ENCODE measurements at places on chromosomes 11 and 22.
A peak's percentile ranks its signal among the peaks of the same experiment; 100 is the strongest.

GRCh38 chr11:76803023-76803422 lies 19.9 kb downstream of the TSKU start:
- no peak for DNase-seq

GRCh38 chr11:120306519-120307242 lies 18.4 kb upstream of the TLCD5 start:
- no peak for DNase-seq

GRCh38 chr11:44781655-44782054 lies 54.9 kb downstream of the TSPAN18 start:
- no peak for DNase-seq

DNA sequence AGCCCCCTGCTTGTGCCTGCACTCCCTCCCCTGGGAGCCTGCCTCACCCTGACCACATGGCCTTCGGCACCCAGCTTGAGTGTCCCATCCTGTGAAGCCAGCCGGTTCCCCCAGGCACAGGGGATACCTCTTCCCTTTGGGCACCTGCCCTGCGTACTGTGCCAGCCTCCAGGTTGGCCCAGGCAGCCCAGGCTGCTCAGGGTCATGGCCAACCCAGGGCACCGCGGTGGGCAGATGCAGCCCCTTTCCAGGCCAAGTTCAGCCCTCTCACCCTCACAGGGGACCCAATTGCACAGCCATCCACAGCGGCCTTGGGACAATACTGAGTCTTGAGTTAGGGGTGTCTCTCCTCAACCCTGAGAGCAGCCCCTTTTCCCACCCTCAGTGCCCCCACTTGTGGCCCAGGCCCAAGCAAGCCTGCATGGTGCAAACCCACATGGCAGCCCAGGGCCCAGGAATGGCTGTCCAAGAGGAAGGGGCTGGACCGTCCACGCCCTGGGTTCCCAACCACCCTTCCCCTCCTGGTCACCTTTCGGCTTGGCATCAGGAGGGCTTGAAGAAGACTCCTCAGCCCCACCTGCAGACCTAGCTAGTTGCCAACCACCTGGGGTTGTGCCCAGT lies 87.7 kb downstream of the CDKN1C start:
- DNase-seq: no peak

- DNase-seq: no peak
Observed at GRCh38 chr11:44029977-44030911, 17.5 kb upstream of the ACCSL start.

- no peak for DNase-seq
Observed at GRCh38 chr11:27616711-27617110, 83.5 kb downstream of the BDNF start.

- no peak for DNase-seq
Observed at GRCh38 chr11:44973632-44974401, 23.1 kb upstream of the TP53I11 start.

DNA sequence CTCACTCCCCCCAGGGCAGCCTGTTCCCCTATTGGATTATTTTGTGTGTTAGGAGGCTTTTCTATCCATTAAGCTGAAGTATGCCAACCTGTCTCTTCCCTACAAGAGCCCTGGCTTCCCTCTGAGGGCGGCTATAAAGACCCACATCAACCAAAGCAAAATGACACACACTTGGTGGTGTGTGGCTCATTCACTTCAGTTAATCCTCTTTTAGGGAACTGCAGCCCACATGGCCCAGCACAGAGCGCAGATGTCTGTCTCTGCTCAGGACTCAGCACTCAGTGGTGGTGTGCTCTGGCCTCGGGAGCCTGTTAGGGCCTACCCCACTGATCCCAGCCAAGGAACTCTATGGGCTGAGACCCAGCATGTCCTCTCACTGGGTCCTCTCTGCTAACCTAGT lies 32.2 kb upstream of the LRRC10B start:
- no peak for DNase-seq

DNA sequence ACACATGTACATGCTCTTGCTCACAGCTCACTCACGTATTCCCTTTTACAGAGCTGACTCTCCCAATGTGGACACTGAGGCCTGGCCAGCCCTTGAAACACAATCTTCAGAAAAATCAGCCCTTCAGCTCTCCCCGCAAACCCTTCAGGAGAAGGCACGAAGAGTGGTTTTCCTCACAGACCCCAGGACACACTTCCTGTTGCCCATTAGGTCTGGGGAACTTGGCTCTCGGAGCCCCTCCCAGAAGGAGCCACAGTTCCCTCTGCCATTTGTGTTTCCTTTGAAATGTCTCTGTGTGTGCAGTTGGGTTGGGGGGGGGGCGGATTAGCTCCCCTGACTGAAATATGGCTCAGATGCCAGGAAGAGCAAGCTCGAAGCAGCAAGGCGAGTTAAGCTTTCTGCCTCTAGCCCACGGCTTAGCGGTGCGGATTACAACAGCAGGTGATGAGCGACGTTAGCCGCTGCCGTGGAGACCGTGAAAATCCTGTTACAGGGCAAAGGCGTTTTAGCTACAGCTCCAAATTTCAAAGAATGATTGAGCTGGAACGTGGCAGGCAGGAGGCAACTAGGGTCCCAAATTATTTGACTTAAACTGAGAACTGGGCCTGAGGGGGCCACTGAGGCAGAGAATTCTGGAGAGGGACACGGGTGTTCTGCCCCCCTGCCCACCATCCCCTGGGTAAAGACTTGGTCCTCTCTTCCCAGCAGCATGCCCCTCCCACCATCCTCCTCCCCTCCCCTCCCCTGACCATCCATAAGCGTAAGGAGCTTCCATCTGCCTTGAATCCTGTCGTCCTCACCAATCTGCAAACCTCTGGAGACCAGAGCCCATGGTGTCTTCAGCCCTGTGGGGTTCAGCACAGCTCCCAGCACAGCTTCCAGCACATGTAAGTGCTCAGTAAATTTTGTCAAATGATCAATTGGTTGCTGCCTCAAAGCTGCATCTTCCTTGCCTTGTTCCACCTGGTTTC lies 598.6 kb downstream of the BUD13 start:
- DNase-seq: no peak

- DNase-seq: no peak
Observed at GRCh38 chr11:6110011-6110410, 2.5 kb downstream of the OR56B4 start.

GRCh38 chr11:57312511-57313021 lies 12.2 kb downstream of the TNKS1BP1 start:
- no peak for DNase-seq

DNA sequence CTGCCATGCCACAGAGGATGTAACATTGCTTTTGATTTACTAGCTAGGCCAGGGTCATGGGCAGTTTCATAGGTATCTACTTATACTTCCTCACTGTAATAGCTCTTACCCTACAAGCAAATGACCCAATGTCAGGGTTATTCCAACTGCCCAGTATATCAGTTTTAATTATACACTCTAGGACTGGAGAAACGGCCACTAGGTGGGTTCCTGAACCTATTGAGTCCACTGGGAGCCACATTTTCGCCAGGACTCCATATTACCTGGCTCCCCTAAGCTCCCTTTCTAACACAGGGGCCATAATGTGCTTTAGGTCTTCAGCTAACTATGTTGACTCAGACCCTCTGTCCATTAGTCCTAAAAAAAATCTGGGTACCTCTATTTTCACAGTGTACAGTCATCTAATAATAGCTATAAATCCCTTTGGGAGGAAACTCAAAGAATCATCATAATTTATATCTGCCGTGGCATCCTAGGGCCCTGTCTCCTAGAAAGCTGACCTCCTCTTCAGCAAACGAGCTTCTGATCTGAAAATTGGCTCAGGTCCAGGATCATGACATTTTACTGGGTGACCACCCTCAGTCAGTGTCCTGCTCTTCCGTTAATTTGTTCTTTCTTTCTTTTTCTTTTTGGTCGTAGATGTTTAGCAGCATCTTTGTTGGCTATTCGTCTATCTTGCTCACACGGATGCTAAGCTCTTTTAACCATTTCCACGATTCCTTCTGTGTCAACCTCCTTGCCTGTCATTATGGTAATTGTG lies 244.3 kb downstream of the FAM76B start:
- DNase-seq: no peak

DNA sequence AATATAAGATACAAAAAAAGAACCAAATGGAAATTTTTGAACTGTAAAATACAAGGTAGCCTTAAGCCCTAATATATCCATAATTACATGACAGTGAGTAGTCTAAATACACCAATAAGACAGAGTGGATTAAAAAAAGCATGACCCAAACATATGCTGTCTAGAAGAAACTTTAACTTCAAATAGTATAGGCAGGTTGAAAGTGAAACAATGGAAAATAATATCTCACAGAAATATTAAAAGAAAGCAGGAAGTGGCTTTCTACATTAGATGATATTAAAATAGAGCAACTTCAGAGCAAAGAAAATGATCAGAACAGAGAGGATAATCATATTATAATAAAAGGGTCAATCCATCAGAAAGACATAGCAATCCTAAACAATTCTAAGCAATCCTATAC lies 21.8 kb downstream of the DCUN1D5 start:
- DNase-seq: no peak

GRCh38 chr22:45833613-45834012 lies 143.3 kb downstream of the WNT7B start:
- no peak for DNase-seq

DNA sequence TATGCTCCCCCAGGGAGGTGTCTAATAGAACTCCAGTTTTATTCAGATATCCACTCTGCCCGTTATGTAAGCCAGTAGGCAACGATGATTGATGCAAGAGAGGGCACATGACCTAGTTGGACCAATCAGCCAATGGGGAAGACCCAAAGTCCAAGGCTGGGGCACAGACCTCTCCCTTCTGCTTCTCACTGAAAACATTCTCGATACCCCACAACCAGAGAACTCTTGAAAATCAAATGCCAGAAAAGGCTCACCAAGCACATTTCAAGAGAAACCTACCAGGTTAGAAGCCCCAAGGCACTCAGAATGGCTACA lies 7.4 kb downstream of the HIRA start:
- DNase-seq: no peak

GRCh38 chr11:120028897-120029258 lies 109.0 kb downstream of the TRIM29 start:
- no peak for DNase-seq

- DNase-seq: no peak
Observed at GRCh38 chr22:48822278-48823233, 1005.1 kb downstream of the BRD1 start.

DNA sequence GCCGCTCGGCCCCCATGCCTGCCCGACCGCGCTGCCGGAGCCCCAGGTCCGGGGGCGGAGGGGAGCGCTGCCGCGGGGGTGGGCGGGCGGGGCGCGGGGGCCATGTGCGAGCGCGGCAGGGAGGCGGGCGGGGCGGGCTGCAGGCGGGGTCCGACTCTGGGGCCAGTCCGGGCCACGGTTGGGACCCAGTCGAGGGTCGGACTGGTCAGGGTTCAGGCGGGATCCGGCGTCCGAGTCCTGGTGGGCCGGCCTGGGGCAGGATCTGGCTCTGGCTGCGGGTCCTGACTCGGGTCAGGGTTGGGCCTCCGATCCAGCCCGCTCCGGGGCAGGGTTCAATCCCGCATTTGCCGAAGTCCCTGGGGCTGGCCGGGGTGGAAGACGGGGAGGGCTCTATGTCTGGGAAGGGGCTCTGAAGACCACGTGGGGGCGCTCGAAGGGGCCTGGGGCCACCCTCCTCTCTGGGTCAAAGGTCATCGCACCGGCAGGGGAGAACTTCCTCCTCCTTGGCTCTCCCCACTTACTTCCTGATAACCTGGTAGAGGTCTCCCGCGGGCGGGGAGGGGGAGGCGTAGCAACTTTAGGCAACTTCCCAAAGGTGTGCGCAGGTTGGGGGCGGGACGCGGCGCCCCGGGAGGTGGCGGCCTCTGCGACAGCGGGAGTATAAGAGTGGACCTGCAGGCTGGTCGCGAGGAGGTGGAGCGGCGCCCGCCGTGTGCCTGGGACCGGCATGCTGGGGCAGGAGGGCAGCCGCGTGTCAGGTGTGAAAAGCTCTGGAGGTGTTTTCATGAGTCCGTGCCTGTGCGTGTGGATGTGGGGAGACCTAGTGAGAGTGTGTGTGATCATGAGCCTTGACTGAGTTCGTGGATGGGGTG lies 603 bp downstream of the ESRRA start:
- peak; percentile 59 for DNase-seq

- no peak for DNase-seq
Observed at GRCh38 chr11:69057236-69057635, 8.5 kb downstream of the TPCN2 start.

GRCh38 chr11:94814272-94814976 lies 46.3 kb downstream of the AMOTL1 start:
- DNase-seq: no peak

- DNase-seq: peak; percentile 57
Observed at GRCh38 chr22:20205964-20206708, 55.3 kb upstream of the CCDC188 start.

GRCh38 chr22:27299181-27300085 lies 502.1 kb downstream of the MN1 start:
- DNase-seq: no peak

- no peak for DNase-seq
Observed at GRCh38 chr22:45421349-45422055, 8.0 kb downstream of the RIBC2 start.

- no peak for DNase-seq
Observed at GRCh38 chr11:26839911-26840698, 118.2 kb upstream of the SLC5A12 start.

- DNase-seq: no peak
Observed at GRCh38 chr22:30749849-30750248, 55.2 kb downstream of the OSBP2 start.

DNA sequence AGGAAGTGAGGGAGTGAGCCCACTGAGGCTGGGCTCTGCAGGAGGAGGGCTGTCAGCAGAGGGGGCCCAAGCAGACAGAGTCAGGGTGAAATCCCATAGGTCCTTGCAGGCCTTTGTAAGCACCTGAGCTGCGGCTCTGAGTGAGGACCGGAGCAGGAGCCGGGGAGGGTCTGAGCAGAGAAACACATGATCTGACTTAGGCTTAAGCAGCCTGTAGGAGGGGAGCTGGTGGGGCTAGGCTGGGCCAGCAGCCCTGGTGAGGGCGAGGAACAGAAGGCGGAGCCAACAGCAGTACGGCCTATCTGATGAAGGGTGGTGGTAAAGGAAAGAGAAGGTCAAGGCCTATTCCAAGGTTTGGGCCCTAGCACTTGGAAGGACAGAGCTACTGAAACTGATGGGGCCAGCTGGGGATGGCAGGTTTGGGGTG lies 26.9 kb upstream of the CBX7 start:
- DNase-seq: no peak

- no peak for DNase-seq
Observed at GRCh38 chr11:96330511-96330859, 12.5 kb downstream of the MAML2 start.

DNA sequence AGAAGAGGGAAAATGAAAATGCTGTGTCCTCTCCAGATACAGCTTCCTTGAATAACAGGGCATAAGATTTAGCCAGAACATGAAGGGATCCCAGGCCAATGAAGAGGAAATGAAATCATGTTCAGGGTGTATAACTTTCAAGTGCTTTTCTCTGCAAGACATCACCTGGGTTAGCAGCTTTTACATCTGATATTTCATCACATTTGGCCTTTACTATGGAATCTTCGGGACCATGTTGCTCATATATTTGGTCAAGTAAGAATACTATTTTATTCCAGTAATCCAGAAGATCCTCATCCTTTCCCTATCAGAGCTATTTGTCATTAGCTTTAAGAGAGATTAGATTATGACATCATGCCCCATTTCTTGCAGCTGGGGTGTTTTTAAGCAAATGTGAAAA lies 66.3 kb upstream of the OR5AK2 start:
- no peak for DNase-seq
